PC-9 (cell line): ENCODE measurements at places on chromosomes 2 and 18. TPM values are rescaled to one million over a fixed set of nuclear protein-coding genes. Genes with fewer than 3 reads are reported as not detected.

Gene ALLC
- total RNA-seq: not detected in 2 replicates

Gene NT5DC4
- total RNA-seq: 6.1 and 6.5 TPM in 2 replicates

Gene SULT1C4
- total RNA-seq: not detected in 2 replicates

Gene ANKRD44
- total RNA-seq: 1.7 and 3.4 TPM in 2 replicates
